Stromal cell of bone marrow (primary cell): ENCODE measurements at places on chromosomes 2 and 18.

DNA sequence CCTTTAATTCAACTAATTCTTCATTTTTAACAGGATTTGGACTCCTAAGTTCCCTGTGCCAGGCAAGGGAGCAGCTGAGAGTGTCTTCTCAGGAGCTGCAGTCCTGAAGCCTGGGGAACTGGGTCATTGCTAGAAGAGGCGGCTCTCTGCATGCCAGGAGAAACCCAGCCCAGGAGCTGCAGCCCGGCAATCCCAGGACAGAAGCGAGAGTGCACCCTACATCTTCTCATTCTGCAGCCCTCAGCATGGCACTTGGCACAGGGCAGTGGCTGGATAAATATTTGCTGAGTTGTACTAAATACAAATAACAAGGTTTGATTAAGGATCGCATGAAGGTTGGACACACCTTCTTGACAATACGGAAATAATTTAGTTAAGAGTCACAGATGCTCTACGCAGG, 244.9 kb upstream of the PXDN start:
- no peak for DNase-seq

DNA sequence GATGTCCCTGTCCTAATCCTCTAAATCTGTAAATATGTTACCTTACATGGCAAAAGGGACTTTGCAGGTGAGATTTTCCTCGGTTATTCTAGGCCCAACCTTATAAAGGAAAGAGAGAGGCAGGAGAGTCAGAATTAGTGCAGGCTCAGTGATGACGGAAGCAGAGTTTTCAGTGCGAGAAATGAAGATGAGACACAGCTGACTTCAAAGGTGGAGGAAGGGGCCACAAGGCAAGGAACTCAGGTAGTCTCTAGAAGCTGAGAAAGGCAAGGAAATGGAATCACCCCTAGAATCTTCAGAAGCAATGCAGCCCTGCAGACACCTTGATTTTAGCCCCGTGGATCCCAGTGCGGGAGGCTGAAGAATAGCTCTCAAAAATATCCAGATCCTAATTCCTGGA, 7.2 kb upstream of the LCLAT1 start:
- no peak for DNase-seq

DNA sequence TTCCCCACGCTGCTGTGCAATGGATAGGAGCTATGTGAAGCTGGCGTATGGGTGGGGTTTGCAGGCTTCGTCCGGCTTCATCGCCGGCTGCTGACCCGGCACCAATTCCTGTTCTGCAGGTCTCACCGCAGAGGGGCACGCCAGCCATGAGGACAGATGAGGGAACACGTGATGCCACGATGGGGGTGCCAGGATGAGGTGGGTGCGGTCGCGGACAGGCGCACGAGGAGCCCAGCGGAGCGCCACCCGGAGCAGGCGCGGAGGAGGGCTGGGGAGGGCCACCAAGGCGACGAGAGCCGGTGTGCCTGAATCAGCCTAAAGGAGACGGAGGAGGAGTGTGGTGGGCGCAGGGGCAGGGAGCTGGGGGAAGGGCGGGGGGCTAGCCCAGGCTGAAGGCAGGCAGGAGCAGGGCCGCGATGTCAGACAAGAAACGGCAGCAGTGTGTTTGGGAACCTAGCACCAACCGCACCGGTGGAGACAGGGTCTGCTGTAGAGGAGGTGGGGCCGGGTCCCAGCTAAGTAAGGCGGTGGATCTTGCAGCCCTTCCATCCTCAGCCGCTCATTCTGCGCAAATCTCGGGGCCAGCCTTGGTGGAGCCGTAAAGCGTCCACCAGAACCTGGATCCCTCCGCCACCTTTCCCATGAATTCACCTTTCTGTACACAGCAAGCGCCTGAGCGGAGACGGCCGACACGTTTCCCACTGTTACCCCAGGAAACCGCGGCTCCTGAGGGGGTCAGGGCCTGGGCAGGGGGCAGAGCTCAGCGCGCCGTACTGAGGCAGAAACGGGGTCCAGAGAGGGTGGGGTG, 17.0 kb upstream of the CD8A start:
- no peak for DNase-seq

GRCh38 chr18:54279477-54280219, 10.3 kb downstream of the POLI start:
- DNase-seq, result no peak

GRCh38 chr18:59802031-59802430, 97.8 kb upstream of the PMAIP1 start:
- no peak for DNase-seq

DNA sequence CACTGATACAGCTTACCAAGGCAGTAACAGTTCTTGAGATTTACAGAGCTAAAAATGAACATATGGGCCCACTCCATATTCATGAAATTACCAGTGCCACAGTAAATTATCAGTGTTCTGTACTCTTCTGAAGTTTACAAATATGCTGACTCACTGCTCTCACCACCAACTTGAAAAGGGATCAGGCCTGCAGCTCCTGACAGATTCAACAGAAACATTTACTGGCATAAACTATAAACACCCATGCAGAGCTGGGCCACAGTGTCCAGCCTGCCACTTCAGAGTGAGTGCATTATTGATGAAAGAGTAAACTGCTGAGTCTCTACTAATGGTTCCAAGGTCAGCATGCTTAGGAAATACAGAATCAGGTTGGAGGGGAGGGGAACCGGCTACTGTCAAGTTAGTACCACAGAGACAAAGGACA, 83.1 kb downstream of the FARSB start:
- peak; percentile 28 for DNase-seq

- DNase-seq, result no peak
Observed at GRCh38 chr2:164836907-164837306, 4.7 kb downstream of the COBLL1 start.

DNA sequence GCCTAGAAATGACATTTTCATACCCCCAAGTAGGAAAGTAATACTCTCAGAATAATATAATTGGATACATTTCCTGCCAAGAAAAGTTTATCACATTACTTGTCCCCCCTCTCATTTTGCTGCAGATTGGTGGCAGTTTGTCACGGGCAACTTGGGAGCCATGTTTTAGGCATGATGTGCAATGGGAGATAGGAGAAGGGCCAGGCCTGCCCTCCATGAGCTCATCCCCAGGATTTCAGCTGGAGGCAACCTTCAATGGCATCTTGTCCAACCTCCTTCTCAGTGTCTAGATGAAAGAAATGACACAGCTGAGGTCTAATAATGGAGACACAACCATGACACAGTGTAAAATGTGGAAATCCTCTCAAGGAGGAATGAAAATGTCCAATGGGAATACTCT, 11.4 kb upstream of the RAB31 start:
- no peak for DNase-seq
